Thoracic aorta (tissue), 2 donors: ENCODE measurements at places on chromosomes 3 and 15. TPM values are rescaled to one million over a fixed set of nuclear protein-coding genes. Genes with fewer than 3 reads are reported as not detected.
A peak's percentile ranks its signal among the peaks of the same experiment; 100 is the strongest.

GRCh38 chr3:43178891-43179366, 73.0 kb upstream of the POMGNT2 start:
- no peaks in the 10 kb centered on the region for H3K36me3 ChIP-seq
- H3K4me1 ChIP-seq, result no peaks in the 10 kb centered on the region
- DNase-seq, result no peak
- no peak overlapping the region for H3K4me3 ChIP-seq

DNA sequence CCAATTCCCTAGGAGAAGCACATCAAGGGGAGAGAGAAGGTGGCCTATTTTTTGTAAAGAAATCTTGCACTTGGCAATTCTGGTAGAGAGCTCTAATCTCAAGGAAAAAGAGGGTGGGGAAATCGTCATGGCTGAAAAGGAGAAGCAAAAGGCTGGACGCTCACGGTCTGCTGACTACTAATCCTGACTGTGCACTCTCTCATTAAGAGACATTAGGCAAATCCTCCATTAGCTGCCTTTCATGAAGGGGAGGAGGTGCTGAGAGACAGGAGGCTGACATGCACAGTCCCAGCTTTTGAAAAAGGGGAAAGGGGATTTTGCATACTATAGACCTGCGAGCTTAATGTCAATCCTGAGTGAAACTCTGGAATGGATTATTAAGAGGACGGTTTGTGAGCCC, 170.0 kb downstream of the NR2F2 start:
- H3K27ac ChIP-seq, result no peak overlapping the region
- no peak for DNase-seq
- no peak overlapping the region for H3K4me3 ChIP-seq

EXOSC7 gene
- 45.9 TPM for total RNA-seq

TOPBP1 gene
- 21.5 TPM for total RNA-seq

- no peaks in the 10 kb centered on the region for H3K27me3 ChIP-seq
- H3K27ac ChIP-seq, result no peak overlapping the region
- DNase-seq, result no peak
- H3K36me3 ChIP-seq, result no peaks in the 10 kb centered on the region
- no peak overlapping the region for H3K4me3 ChIP-seq
- H3K4me1 ChIP-seq, result no peaks in the 10 kb centered on the region
Observed at GRCh38 chr15:62866366-62866765, 176.2 kb upstream of the TPM1 start.

RNF123 gene
- 28.3 TPM for total RNA-seq

DNA sequence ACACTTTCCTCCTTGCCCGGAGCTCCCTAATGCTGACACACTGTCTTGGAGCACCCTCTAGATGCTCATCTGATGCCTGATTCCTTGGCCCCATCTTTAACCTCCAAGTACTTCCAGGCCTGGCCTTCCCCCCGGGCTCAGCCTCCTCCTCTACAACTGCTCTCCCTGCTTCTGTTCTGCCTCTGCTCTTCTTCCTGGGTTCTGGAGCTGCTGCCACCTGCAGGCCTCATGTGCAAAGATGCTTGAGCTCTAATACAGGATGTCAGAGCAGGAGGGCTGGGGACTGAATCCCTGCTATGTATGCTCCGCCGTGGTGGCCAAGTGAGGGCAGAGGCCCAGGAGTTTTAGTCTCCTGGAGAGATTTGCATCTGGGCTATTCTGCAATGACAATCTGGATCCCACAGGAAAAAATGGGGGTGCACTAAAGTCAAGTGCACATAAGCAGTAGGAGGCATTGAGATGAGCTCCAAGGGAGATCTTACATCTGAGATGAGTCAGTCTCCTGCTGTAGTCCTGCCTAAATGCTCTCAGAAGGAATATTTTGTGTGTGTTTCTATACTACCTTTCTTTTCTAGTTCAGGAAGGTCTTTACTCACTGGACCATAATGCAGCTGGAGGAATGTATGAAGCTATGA, 296.3 kb downstream of the UACA start:
- H3K27ac ChIP-seq, result no peak overlapping the region
- H3K27me3 ChIP-seq, result no peaks in the 10 kb centered on the region
- DNase-seq, result no peak

GRCh38 chr3:12963231-12963896, 109.9 kb downstream of the IQSEC1 start:
- H3K4me1 ChIP-seq, result peaks cover 88% of the 10 kb centered on the region
- H3K4me3 ChIP-seq, result no peak overlapping the region
- H3K27ac ChIP-seq, result peak overlapping the region; percentile 54
- DNase-seq, result no peak
- H3K36me3 ChIP-seq, result no peaks in the 10 kb centered on the region

RSL24D1 gene
- 34.9 TPM for total RNA-seq

GRCh38 chr3:177418787-177419186, 221.5 kb upstream of the TBL1XR1 start:
- H3K36me3 ChIP-seq, result no peaks in the 10 kb centered on the region
- H3K4me1 ChIP-seq, result peaks cover 3% of the 10 kb centered on the region
- DNase-seq, result no peak
- no peak overlapping the region for H3K4me3 ChIP-seq
- H3K27me3 ChIP-seq, result no peaks in the 10 kb centered on the region

GRCh38 chr3:125319765-125320164, 55.4 kb downstream of the ZNF148 start:
- H3K4me3 ChIP-seq, result no peak overlapping the region
- no peak overlapping the region for H3K27ac ChIP-seq
- no peaks in the 10 kb centered on the region for H3K27me3 ChIP-seq

- H3K36me3 ChIP-seq, result no peaks in the 10 kb centered on the region
- H3K4me3 ChIP-seq, result no peak overlapping the region
- no peaks in the 10 kb centered on the region for H3K4me1 ChIP-seq
Observed at GRCh38 chr15:66145726-66146182, 107.8 kb downstream of the MEGF11 start.

DNA sequence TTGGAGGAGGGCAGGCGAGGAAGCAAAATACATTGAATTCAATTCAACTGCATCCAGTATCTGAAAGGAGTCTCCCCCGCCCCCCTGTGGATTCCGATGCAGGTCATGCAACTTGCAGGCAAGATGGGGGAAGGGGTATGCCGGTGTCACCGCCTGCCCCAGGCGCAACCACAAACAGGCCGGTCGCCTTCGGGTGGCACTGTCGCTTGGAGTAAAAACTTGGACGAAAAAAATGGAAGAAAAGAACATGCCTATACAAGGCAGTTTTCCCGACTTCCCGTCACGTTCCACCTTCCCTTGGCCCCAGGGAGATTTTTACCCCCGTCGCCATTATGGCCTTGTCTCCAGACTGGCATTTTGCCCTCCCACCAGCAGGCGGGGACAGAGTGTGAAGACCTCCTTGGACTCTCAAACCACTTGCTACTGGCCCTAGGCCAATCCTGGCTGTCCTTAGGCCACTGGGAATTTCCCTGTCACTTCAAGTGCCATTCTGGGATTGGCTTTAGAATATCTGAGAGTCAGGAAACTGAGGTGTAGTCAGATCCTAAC, 1.6 kb upstream of the NTRK3 start:
- peak; percentile 32 for DNase-seq
- H3K4me3 ChIP-seq, result peak overlapping the region; percentile 75
- H3K27me3 ChIP-seq, result no peaks in the 10 kb centered on the region
- no peaks in the 10 kb centered on the region for H3K36me3 ChIP-seq
- peak overlapping the region; percentile 87 for H3K27ac ChIP-seq

- DNase-seq, result no peak
- H3K4me3 ChIP-seq, result no peak overlapping the region
- H3K36me3 ChIP-seq, result no peaks in the 10 kb centered on the region
- H3K4me1 ChIP-seq, result no peaks in the 10 kb centered on the region
- H3K27ac ChIP-seq, result no peak overlapping the region
Observed at GRCh38 chr3:183268366-183268765, 15.3 kb downstream of the B3GNT5 start.

PTPN23 gene
- total RNA-seq, result 32.2 TPM

DNA sequence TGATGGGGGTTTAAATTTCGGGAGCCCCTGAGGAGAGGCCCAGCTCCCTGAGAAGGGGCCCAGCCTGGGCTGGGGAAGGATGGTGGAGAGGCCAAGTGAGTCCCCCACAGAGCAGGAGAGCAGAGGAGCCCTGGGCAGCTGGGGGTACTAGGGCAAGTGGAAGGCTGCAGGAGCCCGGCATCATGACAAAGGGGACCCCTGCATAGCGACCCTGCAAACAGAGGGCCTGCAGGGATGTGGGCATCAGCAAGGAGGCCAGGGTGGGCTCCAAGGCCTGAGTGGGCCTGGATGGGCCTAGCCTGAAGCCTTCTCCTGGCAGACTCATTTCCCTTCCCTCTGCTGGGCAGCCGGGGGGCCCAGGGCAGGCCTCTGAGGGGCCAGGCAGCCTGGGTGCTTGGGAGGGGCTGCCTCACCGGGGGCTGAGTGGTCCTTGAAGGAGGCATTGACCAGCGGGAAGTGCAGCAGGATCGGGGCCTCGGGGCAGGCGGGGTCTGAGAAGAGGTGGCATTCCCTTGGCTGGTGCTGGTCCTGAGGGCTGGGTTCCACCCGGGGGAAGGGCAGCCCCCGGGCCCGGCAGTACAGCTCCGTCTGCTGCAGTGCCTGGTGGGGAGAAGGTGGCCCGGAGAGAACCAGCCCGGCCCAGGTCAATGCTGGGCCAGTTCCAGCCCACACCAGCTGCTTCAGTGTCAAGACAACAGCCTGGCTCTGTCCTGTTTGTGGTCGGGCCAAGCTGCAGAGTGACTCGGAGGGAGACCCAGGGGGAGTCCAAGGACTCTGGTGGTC, 24.7 kb downstream of the PLA2G4D start:
- H3K27me3 ChIP-seq, result no peaks in the 10 kb centered on the region
- H3K27ac ChIP-seq, result no peak overlapping the region
- no peak overlapping the region for H3K4me3 ChIP-seq
- no peak for DNase-seq
- H3K36me3 ChIP-seq, result no peaks in the 10 kb centered on the region
- no peaks in the 10 kb centered on the region for H3K4me1 ChIP-seq

DNA sequence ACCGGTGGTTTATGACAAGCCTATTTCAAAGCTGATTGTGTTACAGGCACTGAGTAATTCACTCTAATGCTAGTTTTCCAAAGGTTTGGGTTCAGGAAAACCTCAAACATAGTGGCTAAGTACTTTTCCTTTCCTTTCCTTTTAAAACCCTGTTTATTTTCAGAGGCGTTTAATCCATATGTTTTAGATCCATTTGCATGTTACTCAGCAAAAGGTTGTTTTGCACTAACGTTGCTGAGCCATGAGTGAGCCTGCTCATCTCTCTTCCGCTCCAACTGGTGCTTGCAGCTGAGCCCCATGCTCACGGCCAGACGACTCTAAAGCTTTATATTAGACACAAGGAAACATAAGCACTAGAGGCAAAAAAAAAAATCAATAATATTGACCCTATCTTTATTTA, 9.4 kb downstream of the CEMIP start:
- no peaks in the 10 kb centered on the region for H3K27me3 ChIP-seq
- DNase-seq, result no peak
- no peaks in the 10 kb centered on the region for H3K36me3 ChIP-seq
- no peak overlapping the region for H3K4me3 ChIP-seq

DNA sequence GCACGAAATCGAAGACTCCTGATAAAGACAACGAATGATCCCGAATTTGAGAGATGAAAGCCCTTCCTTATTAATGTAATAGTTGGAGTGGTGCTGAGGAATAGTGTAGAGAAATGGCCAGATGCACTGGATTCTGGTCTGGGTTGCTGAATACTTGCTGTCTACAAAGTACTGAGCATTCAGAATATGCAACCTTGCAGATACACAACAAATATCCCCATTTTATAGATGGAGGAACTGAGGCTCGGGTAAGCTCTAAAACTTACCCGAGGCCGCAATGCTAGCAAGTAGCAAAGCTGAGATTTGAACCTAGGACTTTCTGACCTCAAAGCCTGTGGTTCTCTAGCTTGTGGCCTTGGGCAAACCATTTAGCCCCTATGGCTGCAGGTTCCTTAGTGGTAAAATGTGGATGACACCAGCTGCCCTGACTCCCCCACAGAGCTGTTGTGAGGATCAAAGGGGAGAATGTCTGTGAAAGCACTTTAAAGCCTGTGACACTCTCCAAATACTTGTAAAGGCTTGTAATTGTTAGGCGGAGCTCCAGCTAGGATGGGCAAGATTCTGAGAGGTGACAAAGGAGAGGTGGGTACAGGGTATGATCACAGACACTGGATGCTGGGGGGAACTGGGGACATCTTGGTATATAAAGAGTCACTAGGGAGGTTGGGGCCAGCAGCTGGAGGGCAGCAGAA, 39.8 kb downstream of the FOXB1 start:
- no peak overlapping the region for H3K4me3 ChIP-seq
- no peaks in the 10 kb centered on the region for H3K36me3 ChIP-seq
- H3K27ac ChIP-seq, result no peak overlapping the region
- no peak for DNase-seq
- H3K4me1 ChIP-seq, result no peaks in the 10 kb centered on the region

GRCh38 chr15:38059665-38060064, 125.2 kb downstream of the TMCO5A start:
- no peak overlapping the region for H3K4me3 ChIP-seq
- no peaks in the 10 kb centered on the region for H3K27me3 ChIP-seq
- no peaks in the 10 kb centered on the region for H3K4me1 ChIP-seq

DNA sequence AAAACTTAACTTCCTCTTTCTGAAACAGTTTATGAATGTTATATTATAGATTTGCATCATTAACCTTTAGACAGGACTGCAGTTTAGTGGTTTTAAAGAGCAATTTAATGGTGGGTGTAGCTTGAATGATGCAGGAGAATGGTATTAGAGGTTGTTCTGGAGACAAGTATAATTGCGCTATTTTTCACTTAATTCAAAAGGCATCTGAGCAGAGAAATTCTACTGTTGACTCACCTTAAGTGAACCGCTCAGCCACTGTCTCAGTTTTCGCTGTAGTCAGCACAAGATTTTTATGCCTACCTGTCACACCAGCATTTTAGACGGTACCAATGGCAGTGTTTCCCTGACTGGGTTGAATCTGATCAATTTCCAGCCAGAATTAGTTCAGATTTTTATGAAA, 348.8 kb upstream of the DCBLD2 start:
- no peaks in the 10 kb centered on the region for H3K27me3 ChIP-seq
- no peak overlapping the region for H3K4me3 ChIP-seq

NDN gene
- 80.0 TPM for total RNA-seq

DNA sequence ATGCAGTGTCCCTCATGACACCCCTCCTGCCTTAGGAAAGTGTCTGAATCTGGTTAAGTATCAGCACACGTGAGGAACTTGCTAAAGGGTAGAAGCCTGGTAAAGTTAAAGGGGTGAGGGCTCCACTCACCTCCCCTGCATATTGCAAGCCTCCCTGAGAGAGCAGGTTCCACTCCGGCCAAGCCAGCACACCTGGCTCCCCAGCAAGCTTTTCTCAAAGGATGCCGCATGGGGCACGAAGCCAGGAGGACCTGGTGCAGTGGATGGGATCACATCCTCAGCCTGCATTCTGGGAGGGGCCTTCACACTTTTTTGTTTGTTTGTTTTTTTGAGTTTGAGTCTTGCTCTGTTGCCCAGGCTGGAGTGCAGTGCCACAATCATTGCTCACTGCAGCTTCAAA, 79.9 kb downstream of the PCSK6 start:
- H3K4me3 ChIP-seq, result no peak overlapping the region
- no peaks in the 10 kb centered on the region for H3K27me3 ChIP-seq
- H3K4me1 ChIP-seq, result no peaks in the 10 kb centered on the region
- no peak for DNase-seq
- no peak overlapping the region for H3K27ac ChIP-seq
- no peaks in the 10 kb centered on the region for H3K36me3 ChIP-seq

GRK7 gene
- total RNA-seq, result not detected

FSIP1 gene
- 0.21 TPM for total RNA-seq
